ENCODE measurements at places on chromosomes 5 and 9. TPM values are rescaled to one million over a fixed set of nuclear protein-coding genes. Genes with fewer than 3 reads are reported as not detected.

Gene PAEP
- not detected for polyA plus RNA-seq

Gene SPAG8
- 6.0 TPM for polyA plus RNA-seq

Gene NUTM2F
- not detected for polyA plus RNA-seq

Gene MARCHF3
- 4.8 TPM for polyA plus RNA-seq

Gene MEGF10
- polyA plus RNA-seq = 0.10 TPM

Gene SH3PXD2B
- 5.7 TPM for polyA plus RNA-seq

Gene ZNF883
- polyA plus RNA-seq = 0.68 TPM

Gene PCDHGA8
- polyA plus RNA-seq = 3.7 TPM

Gene IL5
- not detected for polyA plus RNA-seq

Gene GFI1B
- polyA plus RNA-seq = 0.06 TPM

DNA sequence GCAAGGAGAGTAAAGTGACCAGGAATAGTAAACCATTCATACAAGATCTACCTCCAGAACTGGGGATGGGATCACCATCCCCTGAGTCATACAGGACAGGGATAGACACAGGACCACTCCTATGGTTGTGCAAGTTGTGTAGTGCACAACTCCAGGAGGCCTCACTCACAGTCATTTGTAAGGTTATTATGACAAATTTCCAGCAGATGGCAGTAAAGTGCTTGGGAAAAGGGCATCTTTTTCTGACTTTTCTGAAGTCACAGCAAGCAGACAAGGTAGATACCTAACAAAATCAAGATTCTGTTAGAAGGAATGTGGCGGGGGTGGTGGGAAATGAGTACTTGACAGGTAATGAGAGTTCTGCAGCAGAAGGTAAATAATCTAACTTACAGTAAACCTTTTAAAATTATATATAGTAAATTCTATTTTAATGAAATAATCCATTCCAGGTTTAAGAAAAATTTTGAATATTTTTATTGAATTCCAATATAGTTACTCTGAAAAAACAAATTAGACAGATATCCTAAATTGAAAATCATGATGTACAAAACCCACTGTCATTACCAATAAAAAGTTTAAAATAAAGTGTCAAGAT lies 16.7 kb upstream of the KIF27 start:
- no peak for DNase-seq

DNA sequence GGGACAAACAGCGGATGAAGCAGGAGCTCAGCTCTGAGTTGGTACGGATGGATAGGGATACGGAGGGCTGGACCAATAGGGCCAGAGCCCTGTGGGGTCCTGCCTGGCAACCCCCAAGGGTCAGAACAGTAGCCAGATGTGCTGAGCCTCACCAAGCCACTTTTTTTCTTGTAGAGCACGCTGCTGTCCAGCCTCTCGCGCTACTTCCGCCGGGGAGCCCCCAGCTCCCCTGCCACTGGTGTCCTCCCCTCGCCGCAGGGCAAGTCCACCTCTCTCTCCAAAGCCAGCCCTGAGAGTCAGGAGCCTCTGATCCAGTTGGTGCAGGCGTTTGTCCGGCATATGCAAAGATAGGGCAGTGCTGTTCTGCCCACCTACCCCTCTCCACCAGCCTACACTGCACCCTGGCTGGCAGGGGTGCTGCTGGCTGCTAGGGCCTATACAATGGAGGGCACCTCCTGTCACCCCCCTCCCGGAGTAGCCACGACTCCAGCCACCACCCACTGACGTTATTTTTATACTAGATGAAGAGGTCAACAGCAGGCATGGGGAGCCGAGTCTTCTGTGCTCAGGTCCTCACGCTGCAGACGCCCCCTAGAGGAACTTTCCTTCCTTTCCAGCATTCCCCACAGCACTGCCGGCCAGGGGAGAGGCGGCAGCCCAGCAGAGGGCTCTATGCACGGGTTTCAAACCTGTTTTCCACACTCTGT lies 21.6 kb downstream of the SH3GLB2 start:
- DNase-seq = peak; percentile 75

DNA sequence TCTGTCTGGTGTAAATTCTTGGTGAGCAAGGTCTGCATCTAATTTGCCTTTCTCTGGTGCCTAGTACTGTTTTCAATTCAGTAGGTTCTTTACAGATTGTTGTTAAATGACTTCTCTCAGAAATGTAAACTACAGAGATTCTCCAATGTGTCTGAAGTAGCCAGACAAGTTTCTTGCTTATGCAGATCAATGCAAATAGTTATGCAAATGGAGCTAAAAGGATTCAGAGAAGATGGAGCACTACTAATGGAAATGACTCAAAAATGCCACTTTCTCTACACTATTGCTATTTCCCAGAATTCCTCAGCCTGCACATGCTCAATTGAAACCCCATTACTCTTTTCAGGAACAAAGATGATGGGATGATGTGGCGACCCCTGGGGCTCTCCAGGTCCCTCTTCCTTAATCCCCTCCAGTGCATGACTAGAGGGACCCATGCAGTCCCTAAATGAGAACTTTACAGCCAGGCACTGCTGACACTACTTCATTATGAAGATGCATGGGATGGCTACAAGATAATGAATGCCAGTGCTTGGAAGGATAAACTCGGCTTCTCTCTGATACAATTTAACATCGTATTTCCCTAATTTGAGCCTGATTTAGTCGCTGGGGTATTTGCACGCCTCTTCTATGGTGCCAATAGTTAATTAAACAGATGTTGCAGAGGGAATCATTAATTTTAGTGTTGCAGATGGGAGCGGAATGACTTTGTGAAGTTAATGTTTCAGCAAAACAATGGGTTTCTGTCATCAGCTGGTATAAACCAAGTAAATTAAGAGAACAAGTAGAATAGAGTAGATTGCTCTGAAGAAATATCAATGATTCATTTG lies 753.2 kb downstream of the TLR4 start:
- no peak for DNase-seq

- no peak for DNase-seq
Observed at GRCh38 chr5:21573416-21574314, 1279.5 kb downstream of the CDH12 start.

DNA sequence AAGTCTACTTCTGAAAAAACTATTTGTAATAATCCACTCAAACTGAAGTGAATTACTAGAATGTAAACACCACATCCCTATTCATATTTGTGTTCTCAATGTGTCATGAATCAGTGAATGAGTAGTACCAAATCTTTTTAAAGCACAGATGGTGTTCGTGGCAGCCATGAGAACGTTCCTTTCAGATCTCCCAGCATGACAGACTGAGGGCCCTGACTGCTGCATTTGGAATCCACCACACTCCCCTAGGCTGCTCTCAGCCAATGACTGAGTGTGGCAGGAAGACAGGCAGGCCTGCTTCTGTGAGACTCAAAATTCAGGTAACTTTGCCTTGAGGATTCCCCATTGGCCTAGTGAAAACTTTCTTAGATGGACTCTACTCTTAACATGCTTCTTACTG lies 10.9 kb upstream of the JMY start:
- no peak for DNase-seq

DNA sequence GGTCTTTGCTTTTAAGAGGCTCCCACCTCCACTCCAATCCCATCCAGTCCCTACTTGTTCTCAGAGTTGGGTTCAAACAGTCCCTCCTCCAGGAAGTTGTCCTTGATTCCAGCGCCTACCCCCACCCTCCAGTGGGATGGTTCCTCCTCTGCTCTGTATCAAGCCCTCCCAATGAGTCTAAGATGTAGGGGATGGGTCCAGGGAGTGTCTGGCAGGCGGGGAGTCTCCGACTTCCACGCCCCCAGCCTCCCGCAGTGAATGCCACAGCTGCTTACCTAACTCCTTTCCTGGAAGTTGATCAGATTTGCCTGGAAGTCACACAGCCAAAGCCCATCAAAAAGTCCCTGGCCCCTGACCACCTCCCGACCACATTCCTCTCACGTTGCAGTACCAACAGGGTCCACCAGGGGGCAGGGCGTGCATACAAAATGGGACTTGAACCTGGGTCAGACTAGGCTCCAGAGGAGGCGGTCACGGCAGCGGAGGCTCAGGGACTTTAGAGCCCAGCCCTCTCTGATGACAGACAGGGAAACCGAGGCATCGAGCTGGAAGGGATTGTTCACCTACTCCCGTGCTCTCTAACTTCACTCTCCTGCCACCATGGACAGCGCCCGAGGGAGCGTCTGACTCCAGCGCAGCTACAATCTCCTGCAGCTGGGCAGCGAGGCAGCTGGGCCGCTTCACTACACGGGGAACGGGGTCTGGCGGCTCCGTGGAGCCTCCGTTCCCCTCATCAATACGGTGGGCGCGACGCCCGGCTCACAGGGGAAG lies 25.0 kb upstream of the TDRD7 start:
- DNase-seq = peak; percentile 65

GRCh38 chr5:124309241-124309980 lies 437.0 kb downstream of the ZNF608 start:
- DNase-seq = peak; percentile 5

GRCh38 chr5:177316005-177316404 lies 4.3 kb upstream of the MXD3 start:
- DNase-seq = no peak

DNA sequence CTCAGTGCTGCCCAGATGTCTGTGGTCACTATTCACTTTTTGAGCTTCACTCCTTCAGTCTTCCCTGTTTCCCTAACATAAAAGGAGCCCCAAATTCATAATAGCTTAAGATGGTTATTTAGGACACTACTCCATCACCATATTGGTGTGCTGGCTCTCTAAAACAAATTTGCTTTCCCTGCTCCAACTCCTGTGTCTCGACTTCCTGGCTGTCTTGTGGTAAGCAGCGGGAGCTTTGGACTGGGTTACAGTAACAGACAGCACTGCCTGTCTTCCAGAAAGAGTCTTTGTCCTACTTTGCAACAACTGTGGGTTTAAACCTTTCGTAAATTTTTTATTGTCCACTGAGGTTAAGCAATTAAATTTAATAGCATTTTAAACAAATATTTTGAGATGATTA lies 389.4 kb downstream of the CDH9 start:
- DNase-seq = no peak

DNA sequence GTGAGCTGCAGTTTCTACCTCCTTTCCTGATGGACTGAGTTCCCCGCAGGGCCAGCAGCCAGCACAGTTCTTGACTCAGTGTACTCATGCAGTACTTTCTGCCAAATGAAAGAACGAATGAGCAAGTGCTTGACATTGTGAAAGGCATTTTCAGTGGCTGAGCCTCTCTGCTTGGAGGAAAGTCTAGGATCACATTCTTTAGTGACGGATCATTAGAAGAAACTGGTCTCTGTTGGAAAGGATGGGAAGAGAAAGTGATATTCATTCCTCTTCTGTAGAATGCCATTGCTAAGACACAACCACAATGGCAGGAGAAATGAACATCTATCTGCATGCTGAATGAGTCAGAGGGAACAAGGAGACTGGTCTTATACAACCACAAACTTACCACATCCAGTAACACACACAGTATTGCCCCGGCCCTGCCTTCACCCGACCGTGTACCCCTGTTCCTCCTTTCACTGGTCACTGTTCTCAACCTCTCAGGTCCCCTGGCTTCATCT lies 206.9 kb downstream of the CRB2 start:
- no peak for DNase-seq

- no peak for DNase-seq
Observed at GRCh38 chr9:3447788-3448187, 78.0 kb downstream of the RFX3 start.

DNA sequence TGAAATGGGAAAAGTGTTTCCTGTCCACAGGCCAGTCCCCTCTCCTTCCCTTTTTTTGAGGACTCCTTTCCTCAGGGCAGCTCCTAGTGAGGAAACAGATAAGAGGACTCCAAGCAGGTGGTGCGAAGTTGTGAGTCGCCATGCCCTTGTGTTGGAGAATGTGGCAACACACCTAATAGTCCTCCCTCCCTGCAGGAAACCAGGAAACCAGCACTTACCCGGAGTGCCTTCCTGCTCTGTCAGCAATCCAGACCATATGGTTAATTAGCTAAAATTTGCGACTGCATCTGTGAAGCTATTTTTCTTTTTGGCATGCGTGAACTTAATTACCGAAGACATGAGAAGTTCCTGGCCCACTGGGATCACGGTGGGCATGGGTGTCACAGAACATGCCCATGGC lies 69.9 kb downstream of the TRIM32 start:
- no peak for DNase-seq

DNA sequence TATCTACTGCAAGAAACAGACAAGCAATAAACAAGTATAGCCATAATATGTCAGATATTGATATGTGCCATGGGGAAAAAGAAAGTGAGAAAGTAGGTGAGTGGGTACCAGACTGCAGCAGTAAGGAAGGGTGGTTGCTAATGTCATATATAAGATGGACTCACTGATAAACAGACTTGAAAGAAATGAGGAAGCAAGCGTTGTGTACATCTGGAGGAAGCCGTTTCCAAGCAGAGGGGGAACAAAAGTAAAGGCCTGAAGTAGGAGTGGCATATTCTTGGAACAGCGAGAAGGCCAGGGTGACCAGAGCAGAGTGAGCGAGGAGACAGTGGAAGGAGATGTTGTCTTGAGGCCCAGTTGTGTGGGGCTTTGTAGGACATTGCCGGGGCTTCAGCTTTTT lies 142.2 kb upstream of the MAP3K1 start:
- no peak for DNase-seq

All from heart right ventricle (tissue), 16 donors.